ENCODE measurements at places on chromosomes 12 and 14. TPM values are rescaled to one million over a fixed set of nuclear protein-coding genes. Genes with fewer than 3 reads are reported as not detected.

- peak; percentile 83 for DNase-seq
Measured at GRCh38 chr12:75722714-75723200, 211.3 kb upstream of the KRR1 start.

- DNase-seq, result peak; percentile 75
Measured at GRCh38 chr14:94423453-94424056, 29.0 kb downstream of the SERPINA11 start.

GRCh38 chr14:39739796-39740195 lies 307.6 kb upstream of the FBXO33 start:
- no peak for DNase-seq

DNA sequence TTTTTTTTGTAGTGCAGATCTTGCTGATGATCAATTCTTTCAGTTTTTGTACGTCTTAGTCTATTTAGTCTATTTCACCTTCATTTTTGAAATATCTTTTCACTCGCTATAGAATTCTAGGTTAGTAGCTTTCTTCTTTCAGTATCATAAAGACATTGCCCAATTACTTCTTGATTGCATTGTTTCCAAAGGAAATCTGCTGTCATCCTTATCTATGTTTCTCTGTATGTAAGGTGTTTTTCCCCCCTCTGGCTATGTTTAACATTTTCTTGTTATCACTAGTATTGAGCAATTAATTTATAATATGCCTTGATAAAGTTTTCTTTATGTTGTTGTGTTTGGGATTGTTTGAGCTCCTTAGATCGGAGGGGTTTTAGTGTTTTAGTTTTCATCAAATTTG lies 171.9 kb downstream of the BMP4 start:
- no peak for DNase-seq

GRCh38 chr14:83838226-83838625 lies 1691.7 kb upstream of the FLRT2 start:
- DNase-seq, result no peak

DNA sequence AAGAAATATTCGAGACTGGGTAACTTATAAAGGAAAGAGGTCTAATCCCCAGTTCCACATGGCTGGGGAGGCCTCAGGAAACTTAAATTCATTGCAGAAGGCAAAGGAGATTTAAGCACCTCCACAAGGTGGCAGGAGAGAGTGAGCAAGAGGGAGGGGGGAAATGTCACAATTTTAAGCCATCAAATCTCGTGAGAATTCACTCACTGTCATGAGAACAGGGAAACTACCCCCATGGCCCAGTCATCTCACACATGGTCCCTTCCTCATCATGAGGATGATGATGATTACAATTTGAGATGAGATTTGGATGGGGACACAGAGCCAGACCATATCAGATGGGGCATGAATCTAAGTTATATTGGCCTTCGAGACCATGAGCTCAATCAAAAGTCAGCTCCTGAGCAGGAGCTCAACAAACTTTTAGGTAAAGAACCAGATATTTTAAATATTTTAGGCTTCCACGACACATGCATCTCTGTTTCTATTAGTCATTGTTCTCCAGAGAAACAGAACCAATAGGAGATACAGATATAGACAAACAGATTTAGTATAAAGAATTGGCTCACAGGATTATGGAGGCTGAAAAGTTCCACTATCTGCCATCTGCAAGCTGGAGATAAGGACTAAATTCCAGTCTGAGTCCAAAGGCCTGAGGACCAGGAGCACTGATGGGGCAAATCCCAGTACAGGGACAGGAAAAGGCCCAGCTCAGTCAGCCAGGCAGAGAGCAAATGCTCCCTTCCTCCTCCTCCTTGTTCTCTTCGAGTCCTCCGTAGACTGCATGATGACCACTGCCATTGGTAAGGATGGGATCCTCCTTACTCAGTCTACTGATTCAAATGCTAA lies 24.9 kb downstream of the DGLUCY start:
- DNase-seq, result peak; percentile 41

DNA sequence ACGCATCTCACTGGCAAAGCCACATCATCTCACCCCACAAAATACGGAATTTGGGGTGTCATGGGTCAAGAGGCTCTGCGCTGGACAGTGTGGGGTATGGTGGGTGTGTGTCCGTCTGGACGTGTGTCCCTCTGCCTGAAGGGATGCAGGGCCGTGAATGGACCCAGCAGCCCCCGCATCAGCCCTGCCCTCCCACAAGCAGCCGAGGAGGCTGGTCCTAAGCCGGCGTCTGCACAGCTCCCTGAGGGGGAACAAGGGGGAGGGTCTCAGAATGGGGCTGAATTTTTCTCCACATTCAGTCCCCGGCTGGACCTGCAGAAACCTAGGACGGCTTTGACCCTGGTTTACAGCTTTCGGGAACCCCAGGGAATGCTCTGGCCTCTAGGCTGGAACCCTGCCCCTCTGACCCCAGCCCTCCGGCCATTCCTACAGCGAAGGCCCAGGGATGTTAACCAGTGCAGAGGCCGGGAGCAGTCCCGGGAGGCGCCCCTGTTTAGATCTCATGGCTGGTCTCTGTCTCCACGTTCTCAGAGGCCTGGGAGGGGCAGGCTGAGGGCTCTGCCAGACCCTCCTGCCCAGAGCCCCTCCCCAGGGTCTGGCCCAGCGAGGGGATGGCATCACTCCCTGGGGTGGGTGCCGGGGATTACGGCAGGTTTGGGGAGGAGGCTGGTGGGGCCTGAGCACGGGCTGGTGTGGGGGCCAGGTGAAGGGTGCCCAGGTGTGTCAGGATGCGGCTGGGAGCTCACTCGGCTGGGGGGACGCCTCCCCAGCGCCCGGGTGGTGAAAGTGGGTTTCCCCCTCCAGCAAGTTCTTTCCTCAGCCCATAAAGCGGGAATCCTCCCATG lies 156.5 kb upstream of the C14orf180 start:
- DNase-seq, result no peak

- no peak for DNase-seq
Measured at GRCh38 chr14:99502989-99503421, 21.8 kb downstream of the CCNK start.

GRCh38 chr12:104131609-104132008 lies 6.4 kb downstream of the NFYB start:
- no peak for DNase-seq

DNA sequence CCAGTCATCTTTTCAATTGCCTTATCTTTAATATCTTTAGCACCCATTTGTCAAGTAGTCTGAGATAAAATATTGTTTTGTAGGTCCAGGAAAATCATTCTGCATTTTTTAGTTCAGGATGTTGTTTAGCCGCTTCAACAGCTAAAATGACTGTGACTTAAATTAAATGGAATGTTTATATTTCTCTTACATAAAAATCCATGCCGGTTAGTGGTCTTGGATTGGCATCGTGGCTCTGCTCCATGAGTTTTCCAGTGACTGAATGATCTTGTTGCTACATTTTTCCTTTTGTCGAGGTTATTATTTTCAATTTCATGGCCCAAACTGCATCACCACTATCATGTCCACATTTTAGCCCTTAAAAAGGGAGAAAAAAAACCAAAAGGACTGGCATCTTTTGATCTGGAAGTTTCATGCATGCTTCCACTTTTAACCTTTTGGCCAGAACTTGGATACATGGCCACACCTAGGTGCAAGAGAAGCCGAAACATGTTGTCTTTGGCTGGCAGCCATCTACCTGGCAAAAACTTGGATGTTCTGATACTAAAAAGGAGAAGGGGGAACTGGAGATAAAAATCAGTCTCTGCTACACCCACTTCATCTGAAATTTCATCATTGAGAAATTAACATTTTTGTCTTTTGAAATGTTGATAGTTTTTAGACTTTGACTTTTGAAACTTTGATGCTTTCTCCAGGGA lies 142.4 kb downstream of the OTOGL start:
- no peak for DNase-seq

DNA sequence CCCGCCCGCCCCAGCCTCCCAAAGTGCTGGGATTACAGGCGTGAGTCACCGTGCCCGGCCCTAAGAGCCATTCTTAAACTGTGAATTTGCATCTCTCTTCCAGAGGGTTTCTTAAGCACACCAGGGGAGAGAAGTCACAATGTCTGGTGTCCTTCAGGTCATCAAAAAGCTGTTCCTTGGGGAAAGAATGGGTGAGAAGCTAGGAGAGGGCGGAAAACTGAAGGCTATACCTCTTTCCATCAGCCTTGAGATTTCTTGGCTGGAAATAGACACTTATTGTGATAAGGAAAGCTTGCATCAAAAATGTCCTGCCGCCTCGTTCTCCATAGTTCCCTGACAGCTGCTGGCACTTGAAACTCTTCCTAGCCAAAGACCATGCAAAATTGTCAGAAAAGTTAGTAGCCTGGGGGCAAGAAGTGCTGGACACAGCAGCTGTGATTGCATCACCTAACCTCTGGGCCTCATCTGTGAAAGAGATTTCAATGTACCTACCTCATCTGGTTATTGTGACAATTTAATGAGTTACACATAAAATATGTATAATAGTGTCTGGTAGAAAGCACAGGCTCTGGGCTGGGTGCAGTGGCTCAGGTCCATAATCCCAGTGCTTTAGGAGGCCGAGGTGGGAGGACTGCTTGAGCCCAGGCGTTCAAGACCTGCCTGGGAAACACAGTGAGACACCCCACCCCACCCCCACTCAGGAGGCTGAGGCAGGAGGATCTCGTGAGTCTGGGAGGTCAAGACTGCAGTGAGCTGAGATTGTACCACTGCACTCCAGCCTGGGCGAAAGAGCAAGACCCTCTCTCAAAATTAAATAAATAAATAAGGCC lies 9.7 kb upstream of the UBC start:
- peak; percentile 28 for DNase-seq

GRCh38 chr12:79938843-79939242 lies 3.9 kb upstream of the PPP1R12A start:
- DNase-seq, result no peak

DNA sequence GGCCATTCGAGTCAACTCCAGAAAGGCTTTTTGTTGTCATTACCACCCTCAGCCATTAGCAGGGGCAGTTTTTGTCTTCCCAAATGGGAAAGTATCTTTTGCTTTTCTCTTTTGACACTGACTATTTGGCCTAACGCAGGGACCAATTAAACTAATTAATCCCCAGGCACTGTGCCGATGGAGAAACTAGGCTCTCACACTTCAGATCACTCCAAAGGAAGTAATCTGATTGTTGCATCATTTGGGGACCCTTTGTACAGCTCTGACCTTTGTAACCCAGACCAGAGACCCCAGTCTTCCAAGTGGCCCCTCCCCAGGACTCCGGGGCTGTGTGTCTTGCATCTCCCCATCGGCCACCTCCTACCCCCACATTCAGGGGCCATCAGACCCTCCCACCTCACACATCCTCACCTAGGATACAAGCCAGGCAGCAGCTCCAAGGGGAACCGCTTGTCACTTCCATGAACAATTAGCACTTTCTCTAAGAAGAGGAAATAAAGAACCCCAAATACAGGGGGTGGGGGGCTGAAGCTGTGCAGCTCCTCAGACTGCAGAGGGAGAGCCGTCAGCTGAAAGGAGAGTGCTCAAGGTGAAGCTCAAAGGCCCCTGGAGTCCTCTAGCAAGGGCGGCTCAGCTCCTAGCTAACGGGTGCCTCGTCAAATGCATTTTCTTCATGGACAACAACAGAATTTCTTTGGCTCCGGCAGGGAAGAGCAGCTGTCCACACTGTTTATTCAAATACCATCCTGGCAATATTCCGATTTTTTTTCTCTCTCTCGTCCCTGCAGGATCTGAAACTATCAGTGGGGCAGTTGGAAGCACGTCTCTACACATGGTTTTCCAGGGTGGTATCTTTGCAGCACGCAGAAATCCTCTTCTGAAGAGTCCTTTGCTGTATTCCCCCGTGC lies 64.3 kb upstream of the DIO3 start:
- no peak for DNase-seq

DNA sequence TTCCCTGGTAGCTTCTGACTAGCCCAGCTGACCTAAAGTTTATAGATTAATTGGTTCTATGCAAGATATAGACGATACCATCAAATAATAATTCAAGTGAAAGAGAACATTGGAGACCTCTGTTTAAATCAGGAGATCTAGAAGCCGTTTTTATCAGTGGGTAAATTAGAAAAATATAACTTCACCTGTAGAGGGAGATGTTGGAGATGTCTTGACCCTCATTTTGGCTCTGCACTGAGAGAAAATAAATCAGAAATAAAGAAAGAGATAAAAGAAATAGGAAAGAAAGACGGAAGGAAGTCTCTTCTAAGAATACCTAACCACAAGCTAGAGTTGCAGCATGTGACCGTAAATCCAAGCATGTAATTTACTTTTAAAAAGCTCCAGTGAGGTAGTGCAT lies 684.5 kb downstream of the C12orf50 start:
- peak; percentile 37 for DNase-seq

DNA sequence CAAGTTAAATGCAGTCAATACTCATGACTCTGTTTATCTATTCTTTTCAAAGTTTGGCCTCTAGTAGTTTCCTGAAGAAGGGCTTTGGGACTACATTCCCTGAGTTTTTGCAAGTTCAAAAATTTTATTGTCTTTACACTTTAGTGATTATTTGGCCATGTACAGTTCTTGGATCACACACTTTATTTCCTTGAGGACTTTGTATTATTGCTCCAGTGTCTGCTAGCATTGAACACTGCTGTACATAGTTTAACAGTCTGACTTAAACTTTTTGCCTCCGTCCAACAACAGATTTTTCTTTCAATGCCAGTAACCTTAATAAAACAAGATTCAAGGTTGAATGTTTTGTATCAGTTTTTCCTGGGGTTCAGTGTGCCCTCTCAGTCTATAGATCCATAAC lies 132.3 kb downstream of the DERA start:
- DNase-seq, result no peak

DNA sequence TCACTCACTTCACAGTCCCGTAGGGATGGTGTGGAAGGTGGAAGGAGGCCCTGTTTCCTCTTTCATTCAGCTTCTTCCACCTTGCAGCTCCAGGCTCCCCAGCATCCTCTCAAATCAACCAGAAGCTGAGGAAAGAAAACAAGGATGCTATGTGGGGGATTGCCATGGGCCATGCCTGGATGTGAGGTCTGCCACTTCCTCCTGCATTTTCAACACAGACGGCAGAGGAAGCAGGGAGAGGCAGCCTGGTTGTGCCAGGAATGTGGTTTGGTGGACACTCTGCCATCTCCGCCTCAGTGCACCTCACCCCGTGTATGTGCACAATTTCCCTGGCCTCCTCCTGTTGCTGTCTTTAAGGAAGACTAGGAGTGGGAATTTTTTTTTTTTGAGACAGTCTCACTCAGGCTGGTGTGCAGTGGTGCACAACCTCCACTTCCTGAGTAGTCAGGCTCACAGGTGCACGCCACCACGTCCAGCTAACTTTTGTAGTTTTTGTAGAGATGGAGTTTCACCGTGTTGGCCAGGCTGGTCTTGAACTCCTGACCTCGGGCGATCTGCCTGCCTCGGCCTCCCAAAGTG lies 99.2 kb downstream of the SLC15A4 start:
- no peak for DNase-seq

DNAL1 gene
- total RNA-seq, result 3.2 TPM

RNASE3 gene
- total RNA-seq, result not detected

OR6C6 gene
- total RNA-seq, result not detected

NOVA1 gene
- 0.37 TPM for total RNA-seq

WASHC3 gene
- total RNA-seq, result 19.3 TPM

CCDC59 gene
- total RNA-seq, result 40.8 TPM

P2RX7 gene
- not detected for total RNA-seq

PITPNM2 gene
- 0.99 TPM for total RNA-seq

PHETA1 gene
- total RNA-seq, result 9.9 TPM

ADAM21 gene
- total RNA-seq, result not detected

DACT1 gene
- total RNA-seq, result not detected

PTPN21 gene
- 2.1 TPM for total RNA-seq
